Bone marrow (tissue), 2 donors: ENCODE measurements at places on chromosomes 4 and X.

GRCh38 chr4:37431417-37431743 lies 186.8 kb downstream of the NWD2 start:
- DNase-seq, result no peak

- DNase-seq, result no peak
Measured at GRCh38 chrX:15437724-15438123, 53.5 kb upstream of the VEGFD start.

- DNase-seq, result no peak
Measured at GRCh38 chr4:22962295-22962694, 269.6 kb downstream of the GBA3 start.

GRCh38 chr4:83964996-83965541 lies 429.2 kb downstream of the GPAT3 start:
- no peak for DNase-seq

DNA sequence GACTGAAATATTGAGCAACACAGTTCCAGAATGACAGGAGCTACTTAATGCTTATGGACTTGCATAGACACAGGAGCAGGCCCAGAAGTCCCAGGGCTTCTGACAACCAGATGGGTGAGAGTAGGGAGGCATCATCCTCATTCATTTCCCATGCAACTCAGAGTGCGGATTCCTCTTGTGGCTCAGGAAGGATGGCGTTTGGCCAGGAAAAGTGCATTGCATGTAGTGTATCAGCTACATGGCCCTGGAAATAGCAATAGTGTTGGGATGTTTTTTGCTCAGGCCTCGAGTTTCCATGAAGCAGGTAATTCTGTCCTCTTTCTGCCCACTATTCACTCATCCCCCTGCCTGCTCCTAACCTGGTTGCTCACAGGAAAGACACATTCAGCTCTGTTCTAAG lies 136.6 kb downstream of the PDGFRA start:
- DNase-seq, result no peak

GRCh38 chr4:61485056-61485455 lies 284.9 kb downstream of the ADGRL3 start:
- no peak for DNase-seq

DNA sequence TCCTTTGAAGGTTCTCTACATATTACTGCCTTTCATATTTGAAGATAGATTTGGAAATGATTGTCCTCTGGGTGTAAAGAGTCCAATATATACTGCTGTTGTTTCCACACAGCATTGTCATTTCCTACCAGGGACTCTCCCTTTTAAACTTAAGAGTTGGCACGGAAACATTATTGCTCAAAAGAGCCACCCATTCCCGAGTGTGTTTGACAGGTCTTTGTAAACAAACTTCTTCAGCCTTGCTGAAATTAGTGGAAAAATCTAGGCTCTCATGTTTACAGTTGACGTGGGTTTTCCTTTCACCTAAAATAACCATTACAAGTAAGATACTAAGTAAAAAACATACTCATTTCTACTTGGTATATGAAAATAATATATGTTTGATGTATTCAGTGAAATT lies 111.4 kb upstream of the LIMCH1 start:
- no peak for DNase-seq
